ENCODE measurements at places on chromosomes 7 and 10.

GRCh38 chr7:77553123-77553522 is 16.0 kb downstream of the PTPN12 start:
- no peak for DNase-seq

- no peak for DNase-seq
Measured at GRCh38 chr10:61472090-61472674, 19.0 kb upstream of the TMEM26 start.

DNA sequence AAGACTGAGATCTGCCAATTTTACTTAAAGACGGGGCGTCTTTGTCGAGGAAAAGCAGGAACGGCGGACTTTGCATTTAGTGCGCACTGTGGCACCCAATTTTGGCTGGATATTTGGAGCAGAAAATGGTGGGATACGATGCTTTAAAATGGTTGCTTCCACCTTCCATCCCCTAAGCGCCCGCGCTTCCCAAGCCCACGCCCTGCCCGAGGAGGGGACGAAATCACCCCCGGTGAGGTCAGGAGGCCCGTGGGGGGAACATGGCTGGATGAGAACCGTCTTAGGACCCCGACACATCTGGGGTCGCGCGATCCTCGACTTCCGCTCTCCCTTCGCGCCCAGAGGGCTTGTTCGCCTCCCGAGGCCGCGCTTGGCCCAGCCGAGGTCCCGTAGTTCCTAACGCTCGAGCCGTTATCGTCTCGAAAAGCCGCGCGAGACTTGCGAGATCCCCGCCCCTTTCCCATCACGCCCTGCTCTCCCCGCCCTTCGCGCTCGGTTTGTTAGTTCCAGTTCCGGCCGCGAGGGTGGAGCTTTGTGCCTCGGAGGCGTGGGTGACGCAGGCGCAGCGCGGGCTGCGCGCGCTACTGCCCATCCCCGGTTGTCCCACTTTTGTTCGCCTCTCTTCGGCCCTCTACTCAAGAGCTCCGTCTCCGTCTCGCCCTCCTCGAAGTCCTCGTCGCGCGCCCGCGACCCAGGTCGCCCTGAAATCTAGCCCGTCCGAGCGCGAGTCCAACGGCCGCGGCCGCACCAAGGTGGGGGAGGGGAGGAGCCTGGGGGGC is at the start of gene SRRT:
Gene SRRT (plus strand): TSS at position 527 of the 779 bp plus-strand sequence. CDS start 488 bp downstream, outside the sequence.
- peak; percentile 96 for DNase-seq

- peak; percentile 76 for DNase-seq
Measured at GRCh38 chr7:46291601-46292150, 370.6 kb upstream of the IGFBP3 start.

DNA sequence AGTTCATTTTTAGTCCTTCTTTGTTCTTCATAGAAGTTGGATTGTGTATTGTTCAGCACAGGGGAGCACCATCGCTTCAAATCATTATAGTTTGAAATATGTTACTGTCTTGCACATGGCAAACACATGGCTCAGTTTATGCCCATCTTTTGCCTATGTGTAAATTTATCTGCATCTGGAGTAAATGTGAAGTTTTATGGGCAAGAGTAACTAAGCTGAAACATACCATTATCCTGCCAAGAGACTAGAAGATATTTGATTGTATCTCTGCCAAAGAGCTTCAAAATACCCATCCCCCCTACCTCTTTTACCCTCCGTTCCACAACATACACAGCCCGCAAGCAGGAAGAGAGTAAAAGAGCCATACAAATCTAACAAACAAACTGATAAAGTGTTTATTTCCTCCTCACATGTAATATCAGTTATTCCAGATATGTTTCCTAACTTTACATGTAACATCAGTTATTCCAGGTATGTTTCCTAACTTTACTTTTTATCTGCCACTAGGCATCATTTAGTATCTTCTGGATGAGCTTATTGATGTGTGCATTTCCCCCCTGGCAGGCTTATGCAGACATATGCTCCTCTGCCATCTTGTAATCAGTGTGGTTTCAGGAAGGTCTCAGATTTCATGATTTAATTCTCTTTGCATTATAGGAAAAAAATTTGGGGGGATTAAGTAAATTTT is 127.7 kb downstream of the SRI start:
- no peak for DNase-seq

GRCh38 chr7:121305109-121305508 is 23.7 kb upstream of the WNT16 start:
- DNase-seq = no peak

DNA sequence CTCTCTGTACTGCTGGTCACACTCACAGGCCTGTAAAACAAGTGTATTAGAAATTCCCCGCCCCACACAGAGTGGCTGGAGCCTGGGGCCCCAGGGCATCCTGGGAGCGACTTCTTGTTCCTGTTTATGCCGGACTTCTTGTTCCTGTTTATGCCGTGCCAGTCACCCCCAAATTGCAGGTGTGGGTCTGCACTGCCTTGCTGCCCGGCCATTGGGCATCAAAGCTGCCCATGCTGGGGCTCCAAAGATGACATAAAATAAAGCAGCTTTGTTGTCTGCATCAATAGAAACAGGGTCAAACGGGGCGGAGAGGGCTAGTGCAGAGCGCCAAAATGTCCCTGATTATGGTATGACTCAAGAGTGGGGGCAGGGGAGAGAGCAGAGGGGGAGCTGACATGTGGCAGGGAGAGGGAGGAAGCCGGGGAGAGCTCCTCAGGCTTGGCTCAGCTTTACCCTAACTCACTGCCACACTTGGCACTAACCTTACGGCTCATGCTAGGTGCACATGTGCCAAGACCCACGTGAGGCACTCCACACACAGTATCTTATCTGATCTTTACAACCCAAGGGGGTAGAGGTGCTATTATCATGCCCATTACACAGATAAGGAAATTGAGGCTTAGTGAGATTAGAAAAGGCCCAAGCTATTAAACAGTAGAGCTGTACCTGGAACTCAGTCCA is 98.4 kb downstream of the PIP4K2A start:
- DNase-seq = no peak

DNA sequence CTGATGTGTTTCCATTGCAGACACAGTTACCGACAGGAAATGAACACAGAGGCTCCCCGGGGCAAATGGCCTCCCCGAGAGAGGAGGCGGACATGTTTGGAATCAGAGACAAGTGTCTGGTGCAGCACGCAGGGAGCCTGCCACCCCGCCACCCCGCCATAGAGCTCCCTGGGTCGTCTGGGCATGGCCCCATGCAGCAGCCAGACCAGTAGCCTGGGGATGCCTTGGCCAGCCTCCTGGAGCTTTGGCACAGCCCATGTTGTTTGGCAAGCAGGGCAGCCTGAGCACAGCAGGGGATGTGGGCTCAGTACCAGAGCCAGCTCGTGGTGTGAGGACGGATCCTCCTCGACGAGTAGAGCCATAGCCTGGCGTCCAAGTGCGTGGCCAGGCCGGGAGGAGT is 80.8 kb downstream of the NKX6-2 start:
- DNase-seq = no peak

- DNase-seq = peak; percentile 31
Measured at GRCh38 chr10:12656518-12657142, 307.3 kb downstream of the CAMK1D start.

DNA sequence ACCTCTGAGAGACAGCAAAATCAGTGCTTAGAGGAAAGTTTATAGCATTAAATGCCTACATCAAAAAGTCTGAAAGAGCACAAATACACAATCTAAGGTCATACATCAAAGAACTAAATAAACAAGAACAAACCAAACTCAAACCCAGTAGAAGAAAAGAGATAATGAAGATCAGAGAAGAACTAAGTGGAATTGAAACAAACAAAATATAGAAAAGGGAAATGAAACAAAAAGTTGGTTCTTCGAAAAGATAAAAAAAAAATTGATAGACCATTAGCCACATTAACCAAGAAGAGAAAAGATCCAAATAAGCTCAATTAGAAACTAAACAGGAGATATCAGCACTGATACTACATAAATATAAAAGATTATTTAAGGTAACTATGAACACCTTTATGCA is 280.0 kb upstream of the NRG3 start:
- no peak for DNase-seq

GRCh38 chr10:58152673-58153263 is 114.9 kb downstream of the IPMK start:
- DNase-seq = peak; percentile 51

DNA sequence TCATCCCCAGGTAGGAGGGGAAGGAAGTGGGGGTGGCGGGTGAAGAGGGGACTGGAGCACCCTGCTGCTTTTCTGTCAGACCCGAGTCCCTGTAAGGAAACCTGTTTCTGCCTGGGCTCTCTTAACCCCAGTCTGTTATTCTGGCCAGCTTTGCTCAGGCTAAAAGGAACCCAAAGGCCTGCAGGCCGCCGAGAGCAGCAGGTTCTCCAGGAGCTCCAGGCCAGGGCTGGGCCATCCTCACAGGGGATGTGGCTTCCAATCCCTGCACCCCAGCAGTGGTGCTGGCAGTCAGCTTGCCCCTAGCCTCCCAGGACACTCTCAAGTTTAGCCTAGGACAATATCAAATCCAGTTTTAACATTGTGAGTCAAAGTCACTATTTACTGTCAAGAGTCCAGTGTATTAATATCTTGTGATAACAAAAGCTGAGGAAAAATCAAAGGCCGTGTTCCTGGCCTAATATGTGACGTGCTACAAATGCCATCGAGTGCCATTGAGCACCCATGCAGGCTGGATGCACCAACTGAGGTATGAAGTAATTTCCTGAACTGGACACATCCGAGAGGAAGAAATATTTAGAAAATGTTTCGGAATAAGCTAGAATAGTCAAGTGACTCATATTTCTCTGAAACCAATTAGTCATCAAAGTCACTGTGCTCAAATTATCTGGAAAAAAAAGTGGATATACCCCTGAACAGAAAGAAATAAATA is 7.0 kb downstream of the PKD1L1 start:
- peak; percentile 65 for DNase-seq

DNA sequence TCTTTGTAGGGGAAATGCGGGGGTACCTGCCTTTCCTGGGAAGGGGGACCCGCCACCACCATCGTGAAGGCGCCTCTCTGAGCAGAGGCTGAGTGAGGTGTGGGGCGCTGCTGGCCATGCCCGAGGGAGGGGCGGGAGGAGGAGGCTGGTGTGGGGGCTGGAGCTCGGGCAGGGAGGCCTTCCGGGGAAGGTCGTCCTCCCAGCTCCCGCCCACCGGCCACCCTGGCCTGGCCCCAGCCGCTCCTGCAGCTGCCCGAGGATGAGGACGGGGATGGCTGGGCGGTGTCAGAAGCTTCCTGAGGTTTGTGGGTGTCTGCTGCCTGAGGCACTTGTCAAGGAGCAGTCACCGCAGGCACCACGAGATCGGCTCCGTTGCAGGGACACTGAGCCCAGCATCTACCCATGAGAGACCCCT is 11.4 kb downstream of the PWWP2B start:
- no peak for DNase-seq

DNA sequence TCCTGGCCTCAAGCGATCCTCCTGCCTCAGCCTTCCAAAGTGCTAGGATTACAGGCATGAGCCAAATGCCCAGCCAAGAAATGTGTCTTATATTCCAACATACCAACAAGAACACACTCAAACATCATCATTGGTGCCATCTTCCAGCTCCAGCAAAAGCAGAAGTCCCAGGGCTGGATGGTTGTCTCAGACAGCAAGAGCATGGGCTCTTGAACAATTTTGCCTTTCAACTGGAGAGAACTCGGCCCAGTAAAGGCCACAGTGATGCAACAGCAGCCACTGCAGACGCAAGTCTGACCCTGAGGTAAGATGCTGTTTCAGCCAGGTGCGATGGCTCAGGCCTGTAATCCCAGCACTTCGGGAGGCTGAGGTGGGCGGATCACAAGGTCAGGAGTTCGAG is 52.8 kb upstream of the NFE2L3 start:
- no peak for DNase-seq

- no peak for DNase-seq
Measured at GRCh38 chr10:124671486-124672075, 72.6 kb downstream of the FAM53B start.

DNA sequence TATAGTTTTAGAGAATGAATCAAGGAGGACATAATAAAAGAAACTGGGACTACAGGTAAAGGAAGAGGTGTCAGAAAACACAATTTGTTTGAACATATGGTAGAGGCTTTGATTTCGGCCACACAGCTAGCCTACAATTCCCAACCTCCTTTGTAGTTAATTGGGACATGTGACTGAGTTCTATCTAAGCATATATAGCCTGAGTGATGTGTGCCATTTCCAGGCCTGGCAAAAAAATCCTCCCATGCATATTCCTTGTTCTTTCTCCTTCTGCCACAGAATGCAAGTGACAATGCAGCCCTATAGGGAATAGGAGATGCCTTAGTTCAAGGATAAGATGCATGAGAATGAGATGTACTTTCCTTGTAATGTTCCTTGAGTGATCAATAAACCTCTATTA is 590.7 kb upstream of the STEAP1 start:
- DNase-seq = no peak

DNA sequence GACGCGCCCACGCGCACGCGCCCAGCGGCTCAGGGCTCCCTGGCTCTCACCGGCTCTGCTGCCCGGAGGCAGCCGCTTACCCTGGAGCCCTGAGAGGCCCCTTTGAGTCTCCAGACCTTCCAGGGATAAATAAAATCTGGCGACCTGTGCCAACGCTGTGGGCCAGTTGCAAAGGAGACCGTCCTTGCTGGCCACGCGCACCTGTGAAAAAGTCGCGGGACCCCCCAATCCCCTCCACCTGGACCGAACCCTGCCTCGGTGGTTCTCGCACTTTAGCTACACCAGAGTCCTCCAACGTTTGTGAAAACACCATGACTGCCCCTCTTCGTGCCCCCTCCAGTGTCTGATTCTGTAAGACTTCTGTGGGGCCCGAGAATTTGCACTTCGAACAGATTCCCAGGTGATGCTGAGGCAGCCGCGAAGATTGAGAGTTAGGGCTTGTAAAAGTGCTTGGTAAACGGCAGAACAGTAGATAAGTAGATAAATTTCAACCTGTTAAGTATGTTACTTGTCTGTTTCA is 102.4 kb upstream of the SVIL start:
- no peak for DNase-seq

DNA sequence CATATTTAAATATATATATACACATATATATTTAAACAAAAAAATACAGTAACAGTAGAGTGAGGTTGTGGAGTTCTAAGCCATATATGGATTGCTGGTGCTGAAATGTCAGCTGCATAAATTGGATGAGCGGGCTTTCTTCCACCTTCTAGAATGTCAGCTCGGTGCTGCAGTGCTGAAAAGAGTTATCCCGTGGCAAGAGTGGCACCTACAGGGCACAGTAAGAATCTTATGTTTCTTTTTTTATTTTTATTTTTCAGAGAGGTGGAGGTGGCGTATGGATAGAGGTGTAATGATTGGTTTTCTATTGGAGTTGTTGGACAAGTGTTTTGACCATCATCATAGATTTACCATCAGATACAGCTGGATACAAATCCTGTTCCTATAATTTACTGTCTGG is 86.2 kb upstream of the DYNC1I1 start:
- DNase-seq = no peak

DNA sequence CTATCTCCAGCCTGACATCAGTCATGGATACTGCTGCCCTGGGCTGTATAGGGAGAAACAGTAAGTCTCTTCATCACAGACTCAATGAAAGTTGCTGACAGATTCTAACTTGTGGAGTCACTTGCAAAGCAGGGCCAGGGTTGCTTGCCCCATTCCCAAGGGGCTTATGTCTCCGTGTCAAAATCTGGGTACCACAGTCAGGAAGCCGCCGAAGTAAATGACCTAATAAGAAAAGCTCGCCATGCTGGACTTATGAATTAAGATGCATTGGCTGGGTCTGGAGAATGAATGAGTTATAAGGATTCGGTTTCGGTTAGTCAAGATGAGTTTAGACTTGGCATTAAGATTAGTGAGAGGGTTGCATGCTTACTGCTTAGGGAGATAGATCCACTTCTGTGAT is 10.8 kb upstream of the OR6V1 start:
- DNase-seq = no peak

Measured in fibroblast of skin of left quadriceps (primary cell).